ENCODE measurements at places on chromosomes 12 and 14. TPM values are rescaled to one million over a fixed set of nuclear protein-coding genes. Genes with fewer than 3 reads are reported as not detected.

Gene C12orf56
- not detected for total RNA-seq

Gene ASPG
- total RNA-seq: not detected

Gene MYBPC1
- total RNA-seq: not detected

Gene CLEC2A
- total RNA-seq: not detected

Gene PGF
- total RNA-seq: not detected

Gene KRT83
- not detected for total RNA-seq

Gene PCED1B
- total RNA-seq: 149 TPM

Gene HOXC4
- 0.18 TPM for total RNA-seq

Gene SERPINA9
- total RNA-seq: not detected

Gene TMBIM6
- 467 TPM for total RNA-seq

Gene ADSS1
- 7.3 TPM for total RNA-seq

All from activated naive CD4-positive, alpha-beta T cell treated with anti-CD3 and anti-CD28 coated beads, Interleukin-2, amount 50 U/mL, for 72 hours (primary cell).